ENCODE measurements at places on chromosomes 6 and 20.

- DNase-seq = no peak
These were observed 174.9 kb downstream of the RIMS1 start for GRCh38 chr6:72061286-72061685.

- DNase-seq = no peak
These were observed 40.3 kb upstream of the XRN2 start for GRCh38 chr20:21262812-21263211.

GRCh38 chr20:24972341-24972740 is 20.2 kb downstream of the APMAP start:
- no peak for DNase-seq

DNA sequence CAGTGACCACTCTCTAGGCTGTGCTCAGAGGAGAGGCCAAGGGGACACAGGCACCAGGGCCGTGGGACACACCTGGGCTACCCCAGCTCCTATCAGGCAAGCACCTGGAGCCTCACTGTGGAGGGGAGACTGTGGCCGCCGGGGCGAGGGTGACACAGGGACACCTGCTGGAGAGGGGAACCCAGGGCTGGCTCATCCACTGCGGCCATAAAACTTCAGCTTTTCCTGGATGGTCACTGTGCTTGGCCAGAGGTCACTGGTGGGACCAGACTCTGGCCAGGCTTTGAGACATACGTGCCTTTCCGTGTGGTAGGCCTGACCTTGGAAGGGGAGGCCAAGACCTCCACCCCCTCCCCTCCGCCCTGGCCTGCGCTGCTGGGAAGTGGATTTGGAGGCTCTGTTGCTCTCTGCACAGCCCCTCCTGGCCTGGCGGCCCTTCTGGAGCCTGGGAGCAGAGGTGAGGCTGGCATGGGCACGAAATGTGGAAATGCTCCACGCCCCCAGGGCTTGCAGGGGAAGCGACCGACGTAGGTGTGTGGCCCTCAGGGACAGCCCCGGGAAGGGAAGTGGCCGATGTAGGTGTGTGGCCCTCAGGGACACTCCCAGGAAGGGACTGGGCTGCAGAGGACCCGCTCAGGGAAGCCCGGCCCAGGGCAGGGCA is 42.9 kb upstream of the BHLHE23 start:
- no peak for DNase-seq

GRCh38 chr20:21322083-21322710 is 19.1 kb downstream of the XRN2 start:
- DNase-seq = no peak

Data from amygdala (tissue), 56 donors.